ENCODE measurements at places on chromosomes 2 and 18. TPM values are rescaled to one million over a fixed set of nuclear protein-coding genes. Genes with fewer than 3 reads are reported as not detected.
A peak's percentile ranks its signal among the peaks of the same experiment; 100 is the strongest.

DNA sequence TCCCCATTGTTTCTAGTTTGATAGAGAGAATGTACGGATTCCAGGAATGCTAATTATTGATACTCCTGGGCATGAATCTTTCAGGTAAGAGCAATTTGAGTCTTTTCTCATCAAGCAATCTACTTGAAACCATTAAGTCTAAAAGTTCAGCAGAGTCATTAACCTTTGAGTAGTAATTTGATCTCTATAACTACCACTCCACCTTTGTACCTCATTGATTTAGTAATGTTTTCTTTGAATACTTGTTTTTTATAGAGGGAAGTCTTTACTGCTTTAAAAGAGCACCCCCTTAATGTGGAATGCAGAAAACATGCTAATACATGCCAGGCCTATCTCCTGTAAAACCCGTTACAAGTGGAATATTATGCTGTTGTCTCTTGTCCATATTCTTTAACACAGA is 45.0 kb downstream of the EIF5B start:
- DNase-seq: no peak

- no peak for DNase-seq
Measured at GRCh38 chr18:10797896-10798295, 272.1 kb downstream of the NAPG start.

Gene LRATD1
- total RNA-seq: 4.8 TPM

DNA sequence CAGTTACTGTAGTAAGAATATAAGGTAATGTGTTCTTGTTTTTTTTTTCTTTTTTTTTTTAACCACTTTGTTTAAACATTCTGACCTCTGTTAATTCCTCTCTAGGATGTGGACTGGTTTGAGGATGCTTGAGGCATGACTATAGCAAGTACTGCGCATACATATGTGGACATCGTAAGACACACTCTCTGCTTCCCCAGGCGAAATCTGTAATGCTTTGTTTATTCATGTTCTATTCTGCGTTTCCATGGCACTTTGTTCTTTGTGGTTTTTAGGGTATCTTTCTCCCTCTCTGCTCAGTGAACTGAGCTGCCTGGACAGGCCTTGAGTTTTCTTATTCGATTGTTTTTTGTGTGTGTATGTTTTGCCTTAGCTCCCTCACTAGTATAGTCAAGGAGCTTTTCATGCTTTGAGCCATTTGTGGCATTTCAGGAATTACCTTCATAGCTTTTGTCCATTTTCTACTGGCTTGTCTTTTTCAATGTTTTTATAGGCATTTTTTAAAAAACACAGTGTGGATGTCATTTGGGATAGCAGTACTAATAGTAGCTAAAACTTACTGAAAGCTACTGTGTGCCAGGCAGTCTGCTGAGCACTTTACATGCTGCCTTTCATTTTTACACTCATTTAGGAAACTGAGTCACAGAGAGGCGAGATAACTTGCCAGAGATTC is 1.9 kb upstream of the SH3BP4 start:
- DNase-seq: peak; percentile 59

Gene SLC16A14
- total RNA-seq: 4.2 TPM

DNA sequence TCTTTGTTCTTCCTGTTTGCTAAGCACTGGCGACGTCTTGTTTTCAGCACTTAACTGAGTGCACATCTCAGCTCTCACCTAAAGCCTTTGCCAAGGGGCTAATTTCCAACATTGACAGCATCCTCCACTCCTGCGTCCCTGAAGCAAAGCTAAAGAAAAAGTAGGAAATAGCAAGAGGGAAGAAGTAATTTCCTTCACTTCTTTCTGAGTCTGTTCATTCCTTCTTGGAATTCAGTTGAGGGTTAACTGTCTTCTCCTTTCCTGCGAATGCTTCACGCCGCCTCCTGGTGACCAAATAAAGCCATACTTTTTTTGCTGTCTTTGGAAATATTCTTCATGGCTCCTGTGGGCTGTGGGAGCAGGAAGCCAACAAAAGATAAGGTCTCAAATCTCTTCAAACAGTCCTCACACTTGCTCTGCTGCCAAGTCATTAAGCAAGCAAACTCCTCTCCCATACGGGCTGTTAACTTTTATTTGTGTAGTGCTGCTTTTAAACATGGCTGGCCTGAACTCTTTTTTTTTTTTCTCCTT is 100.9 kb downstream of the DPP10 start:
- DNase-seq: peak; percentile 95

Gene WDR7
- 18.1 TPM for total RNA-seq

Gene UGT1A5
- not detected for total RNA-seq

- no peak for DNase-seq
Measured at GRCh38 chr2:71974846-71975245, 172.8 kb downstream of the CYP26B1 start.

DNA sequence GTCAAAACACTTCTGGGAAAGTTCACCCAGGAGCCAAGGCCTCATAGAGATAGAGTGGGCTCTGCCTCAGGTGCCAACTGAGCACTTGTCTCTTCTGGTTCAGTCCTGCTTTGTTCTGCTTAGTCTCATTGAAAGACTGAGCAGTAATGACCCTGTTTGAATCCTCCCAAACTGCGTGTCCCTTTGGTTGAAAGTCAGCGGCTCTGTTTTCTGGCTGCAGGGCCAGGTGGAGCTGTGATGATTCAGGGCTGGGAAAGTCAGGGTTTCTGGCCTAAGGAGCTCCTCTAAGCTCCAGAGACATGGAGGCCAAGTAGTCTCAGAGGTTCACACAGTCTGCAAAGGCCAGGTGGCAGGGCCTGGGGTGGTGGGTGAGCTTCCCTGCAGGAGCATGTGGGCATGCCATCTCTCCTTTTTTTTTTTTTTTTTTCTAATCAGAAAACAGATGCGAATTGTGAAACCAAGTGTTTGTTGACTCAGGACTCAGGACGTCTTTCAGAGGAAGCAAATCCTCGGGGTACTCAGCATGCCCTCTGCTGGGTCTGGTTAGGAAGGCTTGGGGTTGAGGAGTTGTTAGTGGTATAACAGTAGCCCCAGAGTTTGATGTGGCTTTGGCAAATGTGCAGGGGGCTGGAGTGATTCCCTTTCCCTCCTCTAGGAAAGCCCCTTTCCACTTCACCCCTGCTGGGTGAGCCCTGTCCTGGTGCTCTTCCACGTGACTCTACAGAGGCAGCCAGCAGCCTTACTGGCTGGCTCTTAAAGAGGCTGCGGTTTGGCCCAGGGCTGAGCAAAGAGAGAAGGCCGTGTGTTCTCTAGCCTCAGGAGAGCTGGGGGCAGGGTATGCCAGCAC is 38.3 kb downstream of the TMEM17 start:
- DNase-seq: peak; percentile 64

Gene IL1RN
- 0.22 TPM for total RNA-seq

DNA sequence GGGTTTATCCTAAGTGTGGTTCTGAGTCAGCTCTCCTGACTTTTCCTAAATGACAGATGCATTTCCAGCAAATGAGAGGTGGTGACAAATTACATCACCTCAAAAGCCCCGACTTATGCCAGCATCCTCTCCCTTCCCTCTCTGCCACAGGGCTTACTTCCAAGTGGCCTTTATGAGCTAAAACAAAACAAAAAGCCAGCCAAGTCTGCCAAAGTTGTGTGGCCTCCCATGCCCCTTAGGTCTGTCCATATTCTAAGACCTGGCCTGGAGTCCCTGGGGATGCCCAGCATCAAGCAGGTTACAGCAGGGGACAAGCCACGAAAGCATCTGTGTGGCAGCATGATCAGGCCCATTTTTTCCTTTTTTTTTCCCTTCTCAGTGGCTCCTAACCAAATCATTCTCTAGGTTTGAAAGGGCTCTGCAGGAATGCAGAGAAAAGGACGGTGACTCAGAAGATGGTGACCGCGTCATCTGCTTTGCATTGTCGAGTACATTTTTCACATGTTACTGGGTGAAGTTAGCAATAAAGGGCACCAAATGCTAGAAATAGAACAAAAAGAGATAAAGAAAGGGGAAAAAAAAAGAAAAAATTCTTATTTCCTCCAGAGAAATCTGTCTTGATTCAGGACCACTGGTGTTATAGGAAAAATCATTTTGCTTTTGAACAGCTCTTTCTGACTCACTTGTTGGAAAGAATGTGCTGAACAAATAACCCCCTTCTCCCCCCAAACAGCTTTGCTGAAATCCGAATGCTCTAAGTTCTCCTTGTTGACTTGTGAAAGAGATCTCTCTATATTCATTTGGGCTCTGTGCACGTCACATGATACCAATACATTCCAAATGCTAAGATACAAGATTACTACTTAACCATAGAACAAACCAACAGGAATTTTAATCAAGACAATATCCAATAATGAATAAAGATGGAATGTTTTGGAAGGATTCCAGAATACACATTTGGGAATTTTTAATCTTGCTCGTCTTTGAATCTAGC is 178.7 kb downstream of the EN1 start:
- peak; percentile 91 for DNase-seq

DNA sequence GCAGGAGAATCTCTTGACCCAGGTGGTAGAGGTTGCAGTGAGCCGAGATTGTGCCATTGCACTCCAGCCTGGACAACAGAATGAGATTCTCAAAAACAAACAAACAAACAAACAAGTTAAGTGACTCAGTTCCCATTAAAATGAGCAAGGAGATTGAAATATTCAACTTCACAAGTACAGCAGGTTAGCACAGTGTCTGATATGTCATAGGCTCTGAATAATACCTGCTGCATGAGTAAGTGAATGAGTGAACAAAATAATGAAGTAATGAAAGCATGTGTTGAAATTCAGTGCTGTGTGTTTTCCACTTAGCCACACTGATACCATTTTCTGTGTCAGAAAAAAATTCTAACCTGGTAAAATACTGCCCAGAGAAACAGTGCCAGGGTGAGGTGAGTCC is 41.9 kb upstream of the SETBP1 start:
- DNase-seq: no peak

Gene SPHKAP
- total RNA-seq: 26.2 TPM

Gene PARD6G
- 2.9 TPM for total RNA-seq

GRCh38 chr2:138329162-138329561 is 172.4 kb upstream of the SPOPL start:
- DNase-seq: no peak

Gene ALK
- total RNA-seq: 0.04 TPM

DNA sequence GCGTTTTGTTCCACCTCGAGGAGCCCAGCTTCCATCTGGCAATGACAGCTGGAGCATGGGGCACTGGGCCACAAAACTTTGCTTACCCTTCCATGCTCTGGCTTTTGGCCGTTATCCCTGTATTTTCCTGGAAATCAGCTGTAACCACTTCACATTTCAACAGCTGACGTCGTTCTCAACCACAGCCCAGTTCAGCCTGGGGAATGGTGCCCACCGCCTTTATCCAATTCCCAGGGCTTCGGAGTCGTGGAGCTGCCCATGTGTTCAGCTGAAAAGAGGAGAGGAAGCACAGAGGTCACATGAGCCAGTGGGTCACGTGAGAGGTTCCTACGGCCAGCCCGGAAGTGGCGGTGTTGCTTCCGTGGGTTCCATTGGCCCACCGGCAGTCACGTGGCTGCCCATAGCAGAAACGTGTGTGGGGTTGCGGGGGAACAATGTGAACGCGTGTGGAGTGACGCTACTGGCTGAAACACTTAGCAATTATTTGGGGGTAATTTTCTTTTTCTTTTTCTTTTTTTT is 16.7 kb upstream of the EDAR start:
- DNase-seq: peak; percentile 92

Gene RND3
- total RNA-seq: 51.2 TPM
